ENCODE measurements at places on chromosomes 1 and 21. TPM values are rescaled to one million over a fixed set of nuclear protein-coding genes. Genes with fewer than 3 reads are reported as not detected.

- peaks cover 13% of the 10 kb centered on the region for H3K36me3 ChIP-seq
- no peaks in the 10 kb centered on the region for H3K4me1 ChIP-seq
- no peak overlapping the region for H3K4me3 ChIP-seq
- DNase-seq: no peak
- no peaks in the 10 kb centered on the region for H3K27me3 ChIP-seq
Observed at GRCh38 chr1:226912587-226913176, 27.4 kb upstream of the COQ8A start.

DNA sequence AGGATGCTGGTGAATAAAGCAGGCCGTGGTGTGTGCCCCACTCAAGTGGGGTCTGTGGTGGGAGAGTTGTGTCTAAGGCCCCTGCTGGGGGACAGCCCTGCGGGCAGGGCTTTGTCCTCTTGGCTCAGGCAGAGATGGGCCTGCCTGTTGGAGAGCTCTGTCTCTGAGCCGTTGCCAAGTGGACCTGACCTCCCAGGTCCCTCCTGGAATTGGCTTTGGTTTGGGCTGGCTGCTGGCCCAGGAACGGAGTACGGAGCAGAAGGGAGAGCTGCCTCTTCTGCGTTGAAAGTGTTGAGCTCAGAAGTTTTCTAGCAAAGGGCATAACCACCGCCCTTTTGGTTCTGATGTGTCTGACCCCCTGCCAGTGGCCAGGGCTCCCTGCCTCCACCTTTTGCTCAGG is 153.9 kb downstream of the PEX14 start:
- H3K4me1 ChIP-seq: peaks cover 25% of the 10 kb centered on the region
- peaks cover 3% of the 10 kb centered on the region for H3K36me3 ChIP-seq
- no peak overlapping the region for H3K4me3 ChIP-seq
- no peaks in the 10 kb centered on the region for H3K27me3 ChIP-seq
- H3K27ac ChIP-seq: no peak overlapping the region

GRCh38 chr1:165161130-165161529 is 195.4 kb downstream of the LMX1A start:
- peaks cover 11% of the 10 kb centered on the region for H3K27me3 ChIP-seq
- no peaks in the 10 kb centered on the region for H3K36me3 ChIP-seq
- H3K4me3 ChIP-seq: no peak overlapping the region
- no peak for DNase-seq
- H3K27ac ChIP-seq: no peak overlapping the region

- H3K36me3 ChIP-seq: no peaks in the 10 kb centered on the region
- no peak for DNase-seq
- no peak overlapping the region for H3K27ac ChIP-seq
- no peaks in the 10 kb centered on the region for H3K27me3 ChIP-seq
- no peak overlapping the region for H3K4me3 ChIP-seq
- H3K4me1 ChIP-seq: peaks cover 6% of the 10 kb centered on the region
Observed at GRCh38 chr1:89754518-89754917, 66.3 kb upstream of the LRRC8D start.

GRCh38 chr1:62362061-62362917 is 43.1 kb upstream of the KANK4 start:
- H3K27ac ChIP-seq: no peak overlapping the region
- H3K27me3 ChIP-seq: no peaks in the 10 kb centered on the region
- peaks cover 1% of the 10 kb centered on the region for H3K36me3 ChIP-seq
- no peak for DNase-seq

DNA sequence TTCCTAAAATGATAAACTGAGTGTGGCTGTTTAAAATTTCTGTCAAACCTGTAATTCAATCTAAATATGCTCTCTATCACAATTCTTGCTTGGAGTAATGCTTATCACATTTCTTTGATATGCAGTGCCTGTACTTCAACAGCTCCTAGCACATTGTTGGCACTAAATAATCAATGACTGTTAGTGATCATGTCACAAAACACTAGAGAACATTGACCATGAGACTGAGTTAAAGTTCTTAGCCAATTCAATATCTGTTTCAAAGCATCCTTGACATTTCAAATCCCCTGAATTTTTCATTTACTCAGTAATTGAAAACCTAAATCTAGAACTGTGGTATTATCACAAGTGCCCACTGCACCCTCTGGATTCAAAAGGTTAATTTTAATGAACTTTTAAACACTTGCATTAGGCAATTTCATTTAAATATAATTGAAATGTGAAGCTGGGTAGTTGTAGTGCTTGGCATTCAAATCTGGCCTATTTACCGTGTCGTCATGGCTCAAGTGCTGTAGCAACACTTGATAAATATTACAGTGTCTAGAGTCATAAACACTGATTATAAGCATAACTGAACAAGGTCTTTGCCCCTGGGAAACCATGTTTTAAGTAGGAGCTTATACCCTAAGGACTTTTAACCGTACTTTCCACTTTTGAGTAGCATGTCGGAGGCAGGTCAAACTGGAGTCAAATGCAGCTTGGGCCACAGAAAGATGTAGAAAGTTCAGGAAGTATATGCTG is 143.6 kb downstream of the LRRC7 start:
- H3K27me3 ChIP-seq: no peaks in the 10 kb centered on the region
- H3K36me3 ChIP-seq: no peaks in the 10 kb centered on the region
- H3K4me3 ChIP-seq: no peak overlapping the region
- peaks cover 9% of the 10 kb centered on the region for H3K4me1 ChIP-seq

- H3K27ac ChIP-seq: no peak overlapping the region
- no peak overlapping the region for H3K4me3 ChIP-seq
- no peaks in the 10 kb centered on the region for H3K4me1 ChIP-seq
- peaks cover 27% of the 10 kb centered on the region for H3K27me3 ChIP-seq
Observed at GRCh38 chr1:29651684-29652665, 415.7 kb downstream of the PTPRU start.

DNA sequence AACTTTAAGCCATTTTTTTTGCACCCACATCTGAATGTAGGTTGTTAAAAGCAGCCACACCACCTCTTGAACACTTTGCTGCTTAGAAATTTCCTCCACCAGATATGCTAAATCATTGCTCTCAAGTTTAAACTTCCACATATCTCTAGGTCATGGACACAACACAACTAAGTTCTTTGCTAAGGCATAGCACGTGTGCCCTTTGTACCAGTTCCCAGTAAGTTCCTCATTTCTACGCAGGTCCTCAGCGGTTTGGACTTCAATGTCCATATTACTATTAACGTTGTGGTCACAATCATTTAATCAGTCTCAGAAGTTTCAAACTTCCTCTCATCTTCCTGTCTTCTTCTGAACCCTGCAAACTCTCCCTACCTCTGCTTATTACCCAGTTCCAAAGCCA is 661.6 kb upstream of the PKN2 start:
- H3K27ac ChIP-seq: no peak overlapping the region
- H3K27me3 ChIP-seq: peaks cover 11% of the 10 kb centered on the region
- H3K4me1 ChIP-seq: no peaks in the 10 kb centered on the region
- no peaks in the 10 kb centered on the region for H3K36me3 ChIP-seq

- H3K36me3 ChIP-seq: peaks cover 37% of the 10 kb centered on the region
- H3K4me1 ChIP-seq: peaks cover 8% of the 10 kb centered on the region
- DNase-seq: no peak
- no peaks in the 10 kb centered on the region for H3K27me3 ChIP-seq
- peak overlapping the region; percentile 39 for H3K27ac ChIP-seq
Observed at GRCh38 chr21:45267390-45267760, 20.3 kb downstream of the POFUT2 start.

- no peak for DNase-seq
- H3K4me1 ChIP-seq: no peaks in the 10 kb centered on the region
- H3K36me3 ChIP-seq: no peaks in the 10 kb centered on the region
- no peak overlapping the region for H3K4me3 ChIP-seq
- H3K27ac ChIP-seq: no peak overlapping the region
- no peaks in the 10 kb centered on the region for H3K27me3 ChIP-seq
Observed at GRCh38 chr1:7207875-7208646, 422.8 kb downstream of the CAMTA1 start.

- peaks cover 3% of the 10 kb centered on the region for H3K4me1 ChIP-seq
- DNase-seq: no peak
- no peak overlapping the region for H3K4me3 ChIP-seq
Observed at GRCh38 chr1:156845953-156846545, 12.9 kb downstream of the INSRR start.

DNA sequence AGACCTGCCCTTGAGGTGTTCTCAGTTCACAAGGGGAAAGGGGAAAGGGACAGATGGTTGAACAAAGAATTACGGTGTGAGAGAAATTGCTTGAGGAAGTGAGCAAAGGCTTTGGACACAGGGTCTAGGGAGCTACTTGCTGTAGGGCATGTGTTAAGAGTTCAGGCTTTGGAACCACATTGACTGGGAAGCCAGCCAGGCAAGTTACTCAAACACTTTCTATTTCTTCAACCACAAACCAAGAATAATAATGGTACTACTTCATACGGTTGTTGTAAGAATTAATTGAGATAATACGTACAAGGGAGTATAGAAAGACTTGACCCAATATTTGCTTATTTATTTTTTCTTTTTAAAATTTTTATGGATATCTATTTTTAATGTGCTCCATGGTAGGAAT is 26.6 kb downstream of the AK4 start:
- no peak for DNase-seq
- H3K4me1 ChIP-seq: peaks cover 73% of the 10 kb centered on the region
- H3K27me3 ChIP-seq: no peaks in the 10 kb centered on the region
- H3K4me3 ChIP-seq: no peak overlapping the region

DNA sequence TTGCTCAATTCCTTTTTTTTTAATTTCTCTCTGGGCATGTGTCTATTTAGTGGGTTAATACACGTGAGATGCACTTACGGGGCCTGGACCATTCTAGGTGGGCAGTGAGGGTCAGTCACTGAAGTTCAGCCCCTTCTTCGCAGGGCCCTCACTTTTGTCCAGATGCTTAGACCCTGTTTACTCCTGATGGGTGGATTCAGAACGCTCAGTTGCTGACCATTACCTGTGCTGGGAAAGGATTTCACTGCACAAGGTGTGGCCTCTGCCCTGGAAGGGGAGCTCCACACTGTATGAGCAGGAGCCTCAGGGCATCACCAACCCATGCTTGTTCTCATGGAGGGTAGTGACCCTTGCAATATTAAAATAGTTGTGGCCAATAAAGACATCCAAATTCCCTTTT is 4.5 kb downstream of the PRAMEF12 start:
- no peaks in the 10 kb centered on the region for H3K4me1 ChIP-seq
- H3K27ac ChIP-seq: no peak overlapping the region
- H3K4me3 ChIP-seq: no peak overlapping the region
- H3K36me3 ChIP-seq: no peaks in the 10 kb centered on the region

TMEM54 gene
- 23.7 TPM for total RNA-seq

RPE65 gene
- total RNA-seq: not detected

MATN1 gene
- total RNA-seq: 0.47 TPM

UTP25 gene
- total RNA-seq: 5.5 TPM

PLA2G2A gene
- not detected for total RNA-seq

OR14K1 gene
- not detected for total RNA-seq

All from chondrocyte (in vitro differentiated cells).